GM23338 (cell line): ENCODE measurements at places on chromosomes 5 and 9. TPM values are rescaled to one million over a fixed set of nuclear protein-coding genes. Genes with fewer than 3 reads are reported as not detected.
A peak's percentile ranks its signal among the peaks of the same experiment; 100 is the strongest.

GRCh38 chr5:176424181-176424580 is 7.8 kb upstream of the CLTB start:
- no peak for DNase-seq

- DNase-seq = peak; percentile 54
Observed at GRCh38 chr9:132239999-132240840, 78.4 kb downstream of the NTNG2 start.

PRSS3 gene
- total RNA-seq = 2.5 and 4.2 TPM in 2 replicates

- no peak for DNase-seq
Observed at GRCh38 chr5:25262221-25262620, 617.4 kb upstream of the CDH10 start.

DNA sequence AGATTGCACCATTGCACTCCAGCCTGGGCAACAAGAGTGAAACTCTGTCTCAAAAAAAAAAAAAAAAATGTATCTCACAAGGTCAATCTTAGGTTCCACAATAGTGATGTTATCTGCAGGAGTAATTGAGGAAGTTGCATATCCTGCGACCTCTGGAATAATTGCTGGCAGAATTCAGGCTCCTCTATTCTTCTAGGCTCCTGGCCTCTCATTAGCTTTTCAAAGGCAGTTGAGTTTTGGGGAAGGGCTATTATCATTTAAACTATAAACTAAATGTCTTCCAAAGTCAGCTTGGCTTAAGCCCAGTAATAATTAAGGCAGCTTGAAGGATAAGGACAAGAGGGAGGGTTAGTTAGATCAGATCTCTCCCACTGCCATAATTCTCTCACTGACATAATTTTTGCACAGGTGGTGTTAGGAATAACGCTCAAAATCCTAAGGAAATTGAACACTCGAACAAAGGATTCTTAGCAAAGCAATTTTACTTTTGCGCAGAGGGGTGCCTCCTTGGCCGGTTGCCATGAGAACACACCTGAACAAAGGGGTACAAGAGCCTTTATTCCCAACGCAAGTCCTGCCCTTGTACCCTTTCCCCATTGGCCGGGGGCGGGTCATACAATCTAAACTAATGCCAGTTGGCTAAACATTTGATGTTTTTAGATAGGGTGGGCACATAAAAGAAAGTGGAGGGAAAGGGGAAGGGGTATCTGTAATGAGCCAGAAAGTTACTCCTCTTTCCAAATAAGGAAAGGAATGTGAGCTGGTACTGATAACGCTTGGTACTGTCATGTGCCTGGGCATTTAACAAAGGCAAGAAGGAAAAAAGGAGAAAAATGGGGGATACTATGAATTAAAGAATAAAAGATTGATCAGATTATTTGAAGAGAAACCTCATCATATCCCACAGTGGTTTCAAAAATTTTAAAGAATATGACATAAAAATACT is 106.4 kb upstream of the CCNG1 start:
- DNase-seq = peak; percentile 84

DNA sequence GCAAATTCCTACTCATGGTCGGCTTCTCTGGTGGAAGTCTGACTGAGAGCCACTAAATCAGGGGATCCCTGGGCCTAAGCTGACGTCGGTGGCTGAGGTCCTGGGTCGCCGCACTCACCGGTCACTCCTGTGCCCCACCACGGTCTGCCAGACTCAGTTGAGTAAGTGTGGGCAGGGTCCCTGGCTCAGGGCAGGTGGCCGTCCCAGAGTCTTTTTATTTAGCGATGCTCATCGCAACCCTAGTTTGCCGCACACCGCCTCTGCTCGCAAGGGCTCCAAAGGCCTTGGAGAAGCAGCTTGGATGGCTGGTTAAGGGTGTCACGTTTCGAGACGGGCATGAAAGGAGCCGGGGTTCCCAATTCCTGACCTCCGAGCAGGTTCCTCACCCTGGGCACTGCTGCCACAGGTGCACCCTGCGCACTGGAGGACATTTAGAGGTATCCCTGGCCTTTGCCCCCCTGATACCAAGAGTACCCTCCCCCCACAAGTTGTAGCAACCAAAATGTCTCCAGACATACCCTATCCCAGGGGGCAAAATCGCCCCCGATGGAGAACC is 59.9 kb downstream of the NSUN2 start:
- DNase-seq = no peak

SLC6A19 gene
- not detected in 2 replicates for total RNA-seq
